ENCODE measurements at places on chromosomes 4 and X.

- DNase-seq = no peak
Measured at GRCh38 chr4:2008671-2008920, 178 bp downstream of the NELFA start.

- no peak for DNase-seq
Measured at GRCh38 chr4:152348670-152349069, 187.2 kb downstream of the FBXW7 start.

GRCh38 chr4:8103421-8104390 is 54.9 kb downstream of the ABLIM2 start:
- no peak for DNase-seq

DNA sequence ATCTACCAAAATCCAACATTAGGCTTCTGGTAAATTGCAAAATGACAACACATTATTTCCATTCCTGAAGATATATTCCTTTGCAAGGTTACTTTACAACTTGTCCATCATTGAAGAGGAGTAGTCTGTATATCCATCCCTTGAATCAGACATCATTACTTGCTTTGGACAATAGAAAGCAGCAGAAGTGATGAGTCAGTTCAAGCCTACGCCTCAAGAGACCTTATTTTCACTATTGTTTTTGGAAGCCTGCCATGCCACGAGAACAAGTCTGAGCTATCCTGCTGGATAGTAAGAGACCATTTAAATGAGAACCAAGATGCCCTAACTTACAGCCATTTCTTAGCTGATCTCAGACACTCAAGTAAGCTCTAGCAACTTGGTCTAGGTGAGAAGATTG is 246.0 kb upstream of the HHIP start:
- no peak for DNase-seq

GRCh38 chr4:27703771-27704170 is 843.1 kb downstream of the STIM2 start:
- DNase-seq = no peak

DNA sequence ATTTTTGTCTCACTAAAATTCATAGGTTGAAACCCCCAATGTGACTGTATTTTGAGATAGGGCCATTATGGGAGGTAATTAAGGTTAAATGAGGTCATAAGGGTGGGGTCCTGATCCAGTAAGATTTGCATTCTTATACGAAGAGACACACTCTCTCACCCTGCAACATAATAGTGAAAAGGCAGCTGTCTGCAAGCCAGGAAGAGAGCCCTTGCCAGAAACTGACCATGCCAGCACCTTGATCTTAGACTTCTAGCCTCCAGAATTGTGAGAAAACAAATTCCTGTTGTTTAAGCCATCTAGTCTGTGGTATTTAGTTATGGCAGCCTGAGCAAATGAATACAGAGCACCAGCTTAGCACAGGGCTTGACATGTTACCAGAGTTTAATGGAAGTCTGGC is 17.5 kb upstream of the IGSF1 start:
- no peak for DNase-seq

DNA sequence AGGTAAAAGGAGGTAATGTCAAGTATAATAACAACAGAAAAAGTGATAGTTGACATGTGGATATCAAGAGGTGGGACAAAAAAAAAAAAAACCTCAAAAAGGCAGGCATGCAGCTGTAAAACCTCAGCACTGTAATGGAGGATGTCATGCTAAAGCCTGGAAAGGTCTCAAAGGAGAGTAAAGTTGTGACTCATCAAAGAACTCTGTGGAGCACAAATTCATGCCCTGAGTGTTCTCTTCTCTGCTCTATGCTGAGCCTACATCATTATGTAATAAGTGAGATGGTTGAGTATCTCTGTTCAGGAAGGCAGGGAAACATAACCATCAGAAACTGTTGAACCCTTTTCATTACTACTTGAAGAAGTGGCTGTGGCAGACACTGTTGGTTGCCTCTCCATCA is 597.8 kb downstream of the BCOR start:
- no peak for DNase-seq

- DNase-seq = no peak
Measured at GRCh38 chrX:11478026-11478425, 184.8 kb downstream of the AMELX start.

GRCh38 chrX:45351478-45351877 is 150.8 kb upstream of the DIPK2B start:
- DNase-seq = no peak
